ENCODE measurements at places on chromosomes 7 and 10.

DNA sequence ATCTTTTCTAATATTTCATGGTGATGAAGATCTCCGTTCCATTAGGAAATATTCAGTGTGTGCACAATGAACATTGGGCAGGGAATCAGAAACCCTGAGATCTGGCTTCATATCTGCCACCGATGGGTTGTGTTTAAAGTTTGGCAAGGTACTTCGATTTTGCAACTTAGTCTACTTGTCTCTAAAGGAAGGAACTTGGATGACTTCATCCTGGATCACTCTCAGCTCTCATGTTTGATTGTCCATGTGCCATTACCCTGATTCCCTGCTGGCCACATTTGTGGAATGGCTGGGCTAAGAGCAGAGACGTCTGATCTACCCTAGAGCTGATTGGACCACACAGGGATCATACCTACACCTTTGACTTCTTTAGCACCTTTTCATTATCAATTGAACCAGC, 177.0 kb upstream of the KMT2E start:
- DNase-seq = no peak

DNA sequence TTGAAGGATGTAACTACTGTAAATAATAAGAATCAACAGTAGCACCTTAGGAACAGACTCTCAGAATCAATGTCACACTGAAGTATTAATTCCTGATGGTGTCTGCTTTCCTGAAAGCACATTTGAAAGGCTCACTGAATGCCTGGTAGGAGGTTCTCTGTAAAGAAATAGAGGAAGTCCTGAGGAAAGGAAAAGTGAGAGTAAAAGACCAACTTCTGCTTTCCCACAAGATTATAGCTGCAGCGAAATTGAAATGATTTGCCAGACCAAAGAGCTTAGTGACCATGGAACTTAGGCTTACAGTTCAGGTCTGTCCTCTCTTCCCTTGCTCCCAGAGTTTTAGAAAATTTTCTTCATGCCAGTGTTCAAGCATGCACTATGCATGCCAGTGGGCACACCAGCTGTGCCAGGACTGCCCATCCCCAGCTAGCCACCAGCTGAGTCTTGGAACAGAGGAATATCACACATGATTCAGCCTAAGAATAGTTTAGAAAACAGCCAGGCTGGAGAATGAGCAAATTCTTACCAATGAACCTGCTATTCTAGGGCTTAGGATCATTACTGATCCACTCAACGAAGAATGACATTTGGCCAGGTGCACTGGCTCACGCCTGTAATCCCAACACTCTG, 123.2 kb downstream of the HERPUD2 start:
- DNase-seq = no peak

DNA sequence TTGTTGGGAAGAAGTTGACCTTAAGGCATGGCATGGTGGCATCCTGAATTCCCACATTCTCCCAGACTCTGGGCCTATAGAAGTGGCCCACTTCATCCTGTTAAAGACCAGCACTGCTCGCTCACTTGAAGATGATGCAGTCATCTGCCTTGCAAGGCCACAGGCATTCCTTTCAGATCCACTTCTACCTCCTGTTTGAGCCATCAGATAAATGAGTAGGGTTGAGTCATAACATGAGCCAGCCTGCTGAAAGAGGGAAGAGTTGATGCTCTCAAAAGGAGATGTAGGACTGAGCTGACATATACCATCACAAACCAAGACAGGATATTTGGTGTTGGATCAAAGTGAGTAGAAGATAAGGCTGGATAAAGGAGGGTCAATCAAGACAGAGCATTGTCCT, 1.5 kb upstream of the EBLN1 start:
- DNase-seq = no peak

GRCh38 chr10:125415006-125415633, 254.8 kb upstream of the CTBP2 start:
- DNase-seq = no peak

- no peak for DNase-seq
Observed at GRCh38 chr7:66883716-66884115, 37.3 kb upstream of the TMEM248 start.

DNA sequence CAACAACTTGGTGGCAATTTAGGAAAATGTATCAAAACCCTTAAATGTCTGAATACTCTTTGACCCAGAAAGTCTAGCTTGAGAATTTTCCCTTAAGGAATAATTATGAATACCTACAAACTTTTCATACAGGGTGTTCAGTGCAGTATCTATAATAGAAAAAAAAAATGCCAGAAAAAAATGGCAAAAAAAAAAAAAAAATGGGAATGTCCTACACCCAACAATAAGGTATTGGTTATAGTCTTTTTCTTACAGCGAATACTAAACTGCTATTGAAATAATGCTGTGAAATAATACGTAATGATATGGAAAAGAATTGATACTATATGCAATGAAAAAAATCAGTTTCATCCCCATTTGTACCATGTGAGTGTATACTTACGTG, 44.3 kb downstream of the ZNF800 start:
- no peak for DNase-seq

GRCh38 chr10:118310822-118311221, 31.3 kb downstream of the FAM204A start:
- peak; percentile 22 for DNase-seq

GRCh38 chr7:23012908-23013714, 819 bp downstream of the HYCC1 start:
- DNase-seq = no peak

DNA sequence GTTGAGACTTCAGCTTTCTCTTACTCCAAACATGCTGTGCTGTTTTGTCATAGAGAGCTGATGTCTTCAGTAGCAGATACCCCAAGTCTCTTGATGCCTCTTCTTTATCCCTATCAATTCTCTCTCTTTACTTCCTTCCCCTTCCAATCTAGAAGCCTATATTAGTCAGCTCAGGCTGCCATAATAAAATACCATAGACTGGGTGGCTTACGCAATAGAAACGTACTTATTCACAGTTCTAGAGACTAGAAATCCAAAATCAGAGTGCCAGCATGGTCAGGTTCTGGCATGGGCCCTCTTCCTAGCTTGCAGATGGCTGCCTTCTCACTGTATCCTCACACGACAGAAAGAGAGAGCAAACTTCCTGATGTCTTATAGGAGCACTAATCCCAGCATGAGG, 9.0 kb upstream of the GARS1 start:
- no peak for DNase-seq

- DNase-seq = no peak
Observed at GRCh38 chr7:47255441-47255840, 326.5 kb downstream of the TNS3 start.

DNA sequence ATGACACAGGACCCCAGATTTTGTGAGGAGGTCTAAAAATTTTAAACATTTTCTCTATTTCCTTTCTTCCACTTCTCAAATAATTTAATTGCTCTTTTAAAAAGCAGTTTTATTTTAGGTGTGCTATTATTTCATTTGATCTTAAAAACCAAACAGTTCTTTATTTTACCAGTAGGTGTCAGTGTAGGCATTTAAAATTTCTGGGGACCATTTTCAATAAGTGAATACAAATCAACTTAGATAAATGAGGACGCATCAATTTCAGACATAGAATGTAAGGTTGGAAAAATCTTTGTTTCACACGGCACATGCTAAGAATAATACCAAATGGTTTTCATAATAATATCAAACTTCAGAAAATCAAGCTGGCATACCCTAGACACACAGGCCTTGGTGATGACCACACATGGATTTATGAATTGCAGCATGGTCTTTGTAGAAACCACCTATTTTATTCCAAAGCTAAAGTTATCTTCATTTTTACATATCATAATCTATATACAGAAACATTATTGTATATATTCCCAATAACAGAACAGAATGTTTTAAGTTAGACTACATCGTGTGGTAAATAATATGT, 127.6 kb upstream of the SLC26A5 start:
- peak; percentile 2 for DNase-seq

DNA sequence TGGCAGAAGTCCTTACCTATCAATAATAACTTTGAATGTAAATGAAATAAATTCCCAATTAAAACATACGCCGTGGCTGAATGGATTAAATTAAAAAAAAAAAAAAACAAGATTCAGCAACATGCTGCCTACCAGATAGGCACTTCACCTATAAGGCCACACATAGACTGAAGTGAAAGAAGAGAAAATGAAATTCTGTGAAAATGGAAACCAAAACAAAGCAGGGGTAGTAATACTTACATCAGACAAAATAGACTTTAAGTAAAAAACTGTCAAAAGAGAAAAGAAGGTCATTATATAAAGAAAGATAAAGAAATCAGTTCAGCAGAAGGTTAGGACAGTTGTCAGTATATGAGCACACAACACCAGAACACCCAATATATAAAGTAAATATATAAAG, 55.3 kb downstream of the TCAF1 start:
- no peak for DNase-seq

DNA sequence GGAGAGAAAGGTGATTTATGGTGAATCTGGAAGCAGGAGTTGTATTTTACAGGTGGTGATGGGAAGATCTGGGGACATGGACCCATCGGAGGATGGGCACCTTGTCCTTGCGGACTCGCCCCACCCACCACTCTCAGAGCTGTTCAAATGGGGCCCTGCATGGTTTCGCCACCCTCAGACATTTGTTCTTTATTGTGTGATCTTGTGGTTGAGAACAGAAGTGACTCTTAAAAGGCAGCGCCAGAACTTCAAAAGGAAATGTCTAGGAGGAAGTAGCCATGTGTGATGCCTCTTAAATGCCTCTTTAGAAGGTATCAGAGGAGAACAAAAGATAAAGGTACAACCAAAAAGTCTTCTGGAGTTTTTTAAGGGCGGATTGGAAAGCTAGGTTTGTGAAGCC, 205.7 kb downstream of the KIAA1217 start:
- DNase-seq = no peak

GRCh38 chr10:62016623-62017490, 115.4 kb downstream of the ARID5B start:
- DNase-seq = no peak
